H4 (cell line): ENCODE measurements at places on chromosomes 4 and X. TPM values are rescaled to one million over a fixed set of nuclear protein-coding genes. Genes with fewer than 3 reads are reported as not detected.

Gene PGRMC2
- 20.6 and 32.5 TPM in 2 replicates for total RNA-seq

Gene DGKK
- total RNA-seq: not detected in 2 replicates

DNA sequence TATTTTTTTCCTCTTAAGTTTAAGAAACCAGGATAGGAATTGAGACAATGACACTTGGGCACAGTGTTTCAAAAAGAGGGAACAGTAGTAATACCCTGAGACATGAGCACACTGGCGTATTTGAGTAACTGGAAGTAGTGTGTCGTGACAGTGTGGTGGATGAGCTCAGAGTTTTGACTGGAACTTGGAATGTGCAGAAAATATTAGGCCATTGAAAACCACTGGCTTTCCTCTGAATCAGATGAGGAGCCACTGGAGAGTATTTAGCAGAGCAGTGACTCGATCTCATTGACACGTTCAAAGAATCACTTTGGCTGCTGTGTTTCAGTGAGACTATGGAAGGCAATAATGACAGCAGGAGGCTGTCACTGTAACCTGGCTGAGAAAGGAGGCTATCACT is 1531.2 kb downstream of the STIM2 start:
- no peak for DNase-seq

DNA sequence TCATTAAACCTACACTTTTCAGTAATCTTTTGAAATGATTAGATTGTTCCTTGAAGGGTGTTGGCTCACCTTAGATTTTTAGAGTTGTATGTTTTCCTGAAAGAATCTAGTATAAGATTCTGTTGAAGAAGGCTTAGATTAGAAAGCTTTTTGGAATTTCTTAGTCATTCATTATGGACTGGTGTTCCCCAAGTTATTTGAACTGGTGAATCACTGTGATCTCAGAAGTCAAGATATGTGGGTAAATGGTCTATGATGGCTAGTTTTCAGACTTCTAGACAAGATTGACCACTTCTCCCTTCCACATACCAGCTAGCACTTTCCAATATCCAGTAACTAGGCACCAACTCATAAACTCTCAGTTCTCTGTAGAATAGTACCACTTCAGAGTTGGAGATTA is 138.1 kb downstream of the KDM6A start:
- no peak for DNase-seq

DNA sequence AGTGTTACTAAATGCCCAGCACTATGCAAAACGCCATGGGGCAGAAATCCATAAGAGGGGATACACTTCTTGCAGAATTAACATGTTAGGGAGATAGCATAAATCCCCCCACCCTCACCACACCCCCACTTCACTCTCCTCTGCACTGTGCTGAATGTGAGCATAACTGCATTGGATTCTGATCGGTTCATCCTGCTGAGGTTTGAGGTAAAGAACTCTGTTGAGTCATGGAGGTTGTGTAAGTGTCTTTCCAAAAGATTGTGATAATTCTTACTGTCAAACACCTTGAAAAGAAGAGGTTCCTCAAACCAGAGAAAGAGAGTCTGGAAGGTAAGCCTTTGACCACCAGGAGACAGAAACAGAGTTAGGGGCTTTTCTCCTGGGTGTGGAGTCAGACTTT is 43.6 kb downstream of the RBM47 start:
- DNase-seq: no peak

DNA sequence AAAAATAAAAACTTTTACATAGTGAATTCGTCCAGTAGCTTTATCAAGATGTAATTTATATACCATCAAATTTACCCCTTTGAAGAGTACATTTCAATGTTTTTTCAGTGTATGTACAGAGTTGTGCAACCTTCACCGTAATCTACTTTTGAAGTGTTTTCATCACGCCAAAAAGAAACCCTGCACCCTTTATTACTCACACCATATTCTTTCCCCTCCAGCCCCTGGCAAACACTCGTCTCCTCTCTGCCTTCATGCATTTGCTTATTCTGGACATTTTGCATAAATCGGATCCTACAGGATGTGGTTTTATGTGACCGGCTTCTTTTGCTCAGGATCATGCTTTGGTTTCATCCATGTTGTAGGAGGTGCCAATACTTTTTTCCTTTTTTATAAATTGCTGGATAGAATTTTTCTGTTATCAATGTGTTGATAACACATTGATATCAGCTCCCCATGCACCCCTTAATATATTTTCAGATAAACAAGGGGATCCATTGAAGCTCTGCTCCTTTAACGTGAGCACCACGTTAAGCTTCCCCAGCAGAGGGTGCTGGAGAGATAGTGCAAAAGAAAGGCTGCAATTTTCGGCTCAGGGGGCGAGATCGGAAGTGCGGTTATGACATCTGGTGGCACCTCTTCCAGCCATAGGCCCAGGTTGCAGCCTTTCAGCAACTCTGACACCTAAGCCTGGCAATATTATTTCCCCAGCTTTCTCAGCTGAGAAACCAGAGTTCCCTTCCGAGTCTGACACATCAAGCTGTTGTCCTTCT is 100.1 kb upstream of the VCX3B start:
- peak; percentile 55 for DNase-seq

DNA sequence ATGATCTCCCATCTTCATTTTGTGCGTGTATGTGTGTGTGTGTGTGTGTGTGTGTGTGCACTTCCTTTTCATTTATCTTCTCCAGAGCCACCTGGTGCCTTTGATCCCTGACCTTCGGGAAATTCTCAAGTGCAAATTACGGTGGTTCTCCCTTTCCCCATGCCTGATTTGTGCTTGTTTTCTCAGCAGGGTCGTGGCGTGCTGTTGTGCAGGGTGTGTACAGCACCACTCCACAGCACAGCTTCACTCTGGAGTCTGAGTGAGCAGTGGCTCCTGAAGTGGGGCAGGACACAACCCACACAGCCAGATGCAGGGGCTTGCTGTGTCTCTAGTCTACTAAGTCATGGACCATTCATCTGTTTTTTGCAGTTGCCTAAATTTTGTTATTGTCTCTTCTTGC is 114.2 kb upstream of the TBC1D9 start:
- DNase-seq: no peak

- DNase-seq: no peak
Measured at GRCh38 chr4:152935631-152936445, at the start of gene FHDC1. FHDC1 (plus strand) TSS chr4:152936323; CDS start chr4:152943058, 6,735 bp downstream.
